ENCODE measurements at places on chromosomes 5 and 9.

- no peak for DNase-seq
Observed at GRCh38 chr5:37075399-37075950, 173.7 kb downstream of the CPLANE1 start.

- DNase-seq, result no peak
Observed at GRCh38 chr5:90015584-90016018, 394.0 kb downstream of the CETN3 start.

DNA sequence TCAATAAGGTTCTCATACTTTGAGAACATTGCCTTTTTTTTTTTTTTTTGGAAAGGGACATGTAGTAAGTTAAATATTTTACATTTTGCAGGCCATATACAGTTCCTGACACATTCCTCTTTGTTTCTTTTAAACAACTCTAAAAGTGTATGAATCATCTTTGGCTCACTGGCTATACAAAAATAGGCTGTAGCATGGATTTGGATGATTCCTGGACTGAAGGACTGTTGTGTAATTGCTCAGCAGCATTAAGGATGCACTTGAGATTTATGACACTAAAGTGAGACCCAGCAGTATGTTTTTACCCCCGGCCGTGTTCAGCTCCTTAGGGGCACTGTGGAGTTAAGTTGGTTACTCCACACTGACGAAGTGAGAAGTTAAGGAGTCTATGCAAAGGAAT lies 41.3 kb downstream of the VPS13A start:
- no peak for DNase-seq

DNA sequence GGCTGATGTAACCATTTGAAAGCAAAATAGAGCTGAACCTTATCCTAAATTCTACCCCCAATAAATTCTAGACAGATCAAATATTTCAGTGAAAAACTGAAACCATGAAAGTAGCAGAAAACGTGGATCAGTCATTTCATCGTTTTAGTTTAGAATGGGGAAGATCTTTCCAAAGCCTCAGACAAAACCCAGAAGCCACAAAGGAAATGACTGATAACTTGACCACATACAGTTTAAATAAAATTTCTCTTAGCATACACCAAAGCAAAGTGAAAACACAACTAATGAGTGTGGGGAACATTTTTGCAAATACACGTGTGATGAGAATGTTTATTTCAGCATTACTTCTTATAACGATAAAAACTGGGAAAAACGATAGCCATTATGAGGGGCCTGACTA lies 284.8 kb downstream of the ADGRV1 start:
- no peak for DNase-seq

Data from activated CD8-positive, alpha-beta memory T cell treated with anti-CD3 and anti-CD28 coated beads for 48 hours (primary cell).